Stimulated activated CD4-positive, alpha-beta T cell treated with anti-CD3 and anti-CD28 coated beads, Interleukin-15, amount 100 ng/mL, for 24 hours (primary cell): ENCODE measurements at places on chromosomes 6 and 20.

DNA sequence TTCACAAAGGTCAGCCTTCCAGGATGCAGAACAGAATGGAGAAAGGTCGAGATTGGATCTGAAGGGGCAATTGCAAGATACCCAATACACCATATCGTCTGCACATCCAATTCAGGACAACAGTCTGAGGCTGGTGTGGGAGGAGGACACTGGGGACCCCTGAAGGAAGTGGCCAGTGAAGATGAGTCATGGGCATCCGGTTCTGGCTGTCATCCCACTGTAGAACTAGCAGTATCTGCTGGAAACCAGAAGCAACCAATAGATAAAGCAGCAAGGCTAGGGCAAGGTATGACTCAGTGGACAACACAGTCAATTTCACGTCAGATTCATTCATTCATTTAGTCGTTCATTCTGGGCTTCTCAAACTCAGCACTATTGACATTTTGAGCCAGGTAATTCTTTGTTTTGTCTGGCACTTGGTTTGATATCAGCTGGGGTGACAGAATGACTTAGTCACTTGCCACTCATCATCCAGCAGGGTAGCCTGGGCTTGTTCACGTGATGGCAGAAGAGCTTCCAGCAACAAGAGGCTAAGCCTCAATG is 30.3 kb upstream of the SHLD1 start:
- DNase-seq, result no peak

- DNase-seq, result no peak
Observed at GRCh38 chr6:160972111-160972510, 19.5 kb upstream of the MAP3K4 start.

DNA sequence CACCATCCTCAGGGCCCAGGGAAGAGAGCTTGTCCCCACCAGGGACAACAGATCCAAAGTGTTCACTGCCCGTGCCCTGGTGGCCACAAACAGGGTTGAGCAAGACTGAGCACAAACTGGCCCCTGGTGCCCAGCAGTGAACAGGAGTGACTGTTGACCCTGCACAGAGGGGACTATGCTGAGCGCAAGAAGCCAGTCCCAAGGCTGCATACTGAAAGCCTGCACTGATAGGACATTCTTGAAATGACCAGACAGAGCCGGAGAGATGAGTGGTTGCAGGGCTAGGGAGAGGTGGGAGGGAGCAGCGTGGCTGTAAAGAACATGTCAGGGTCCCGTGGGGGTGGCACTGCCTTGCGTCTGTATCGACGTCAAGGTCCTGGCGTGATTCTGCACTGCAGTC is 2.9 kb upstream of the FNDC11 start:
- no peak for DNase-seq

GRCh38 chr6:14053811-14054210 is 63.8 kb upstream of the CD83 start:
- DNase-seq, result no peak

GRCh38 chr6:157629220-157629619 is 193.8 kb upstream of the SNX9 start:
- no peak for DNase-seq

DNA sequence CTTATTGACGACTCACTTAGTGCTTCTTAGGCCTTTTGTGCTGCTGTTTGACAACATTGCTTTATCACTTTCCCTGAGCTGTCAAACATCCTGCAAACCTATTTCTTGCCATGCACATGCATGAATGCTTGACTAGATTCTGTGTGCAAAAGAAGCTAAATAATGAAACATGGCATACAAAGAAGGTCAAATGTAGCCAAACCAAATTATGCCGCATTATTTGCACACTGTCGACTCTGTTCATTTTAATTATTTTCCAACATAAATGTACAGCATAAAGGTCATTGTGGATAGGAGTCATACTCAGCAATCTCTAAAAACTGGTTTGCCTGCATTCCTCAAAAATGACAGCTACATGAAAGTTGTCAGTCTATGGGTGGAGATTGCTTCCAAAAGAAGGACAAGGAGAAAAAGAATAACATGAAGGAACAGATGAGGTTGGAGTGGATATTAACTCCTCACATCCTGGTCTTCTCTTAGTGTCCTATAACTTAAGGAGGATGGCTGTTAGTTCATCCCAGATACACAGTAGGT is 123.1 kb upstream of the STXBP5 start:
- no peak for DNase-seq

DNA sequence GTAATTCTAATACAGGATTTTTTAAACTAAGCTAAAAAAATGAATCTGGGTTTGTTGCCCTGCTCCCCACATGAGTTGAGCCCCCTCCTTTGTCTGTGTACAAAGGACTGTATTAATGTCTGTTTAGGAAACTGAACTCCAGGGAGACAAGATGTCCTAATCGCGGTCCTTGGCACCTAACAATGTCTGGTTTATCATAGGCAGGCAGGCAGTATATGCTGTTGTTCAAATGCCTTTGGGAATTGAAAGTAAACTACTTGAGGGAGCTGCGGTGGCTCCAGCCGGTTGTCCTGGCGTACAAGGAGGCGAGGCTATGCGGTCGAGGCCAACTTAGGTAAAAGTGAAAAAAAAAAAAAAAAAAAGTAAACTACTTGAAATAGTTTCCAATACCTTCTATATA is 98.5 kb downstream of the TULP4 start:
- DNase-seq, result no peak

GRCh38 chr6:163588220-163588919 is 173.9 kb downstream of the QKI start:
- DNase-seq, result no peak

GRCh38 chr6:157143890-157144798 is 179.2 kb downstream of the TMEM242 start:
- no peak for DNase-seq

DNA sequence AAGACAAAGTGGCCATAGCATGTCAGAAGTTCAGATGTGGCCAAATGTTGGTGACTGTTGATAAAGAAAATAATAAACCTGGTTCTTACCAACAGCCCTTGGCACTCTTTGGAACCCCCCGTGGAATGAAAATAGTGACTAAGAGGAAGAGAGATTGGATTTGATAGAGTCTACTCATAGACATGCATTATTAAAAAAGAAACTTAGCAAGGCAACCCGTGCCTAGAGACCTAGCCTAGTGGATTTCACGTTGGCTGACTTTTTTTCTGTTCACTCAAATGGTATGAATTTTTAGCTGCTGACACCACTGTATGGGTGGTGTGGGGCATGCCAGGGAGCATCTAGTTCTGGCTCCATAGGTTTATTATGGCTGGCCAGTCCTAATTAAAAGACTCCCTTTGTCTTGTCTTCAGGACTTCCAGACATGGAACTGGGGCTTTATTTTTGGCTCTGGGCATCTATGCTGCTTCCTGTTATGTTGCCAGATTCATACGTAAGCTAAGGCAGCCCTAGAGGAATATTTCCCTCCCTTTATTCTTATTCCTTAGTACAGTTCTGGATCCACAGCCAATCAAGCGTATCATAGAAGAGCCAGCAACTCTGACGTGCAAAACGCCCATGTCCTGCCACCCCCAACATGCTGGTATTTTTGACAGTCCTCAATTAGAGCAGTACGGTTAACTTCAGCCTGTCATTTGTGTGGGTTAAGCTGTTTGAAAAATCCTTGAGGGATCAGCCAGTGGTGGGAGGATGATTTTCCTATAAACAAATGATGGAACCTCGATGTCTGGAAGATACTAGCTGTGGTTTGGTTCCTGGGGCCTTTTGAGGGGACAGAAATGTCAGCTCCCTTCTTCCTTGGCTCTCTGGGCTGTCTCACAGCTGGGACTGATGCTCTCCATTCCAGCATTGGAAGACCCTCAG is 127.5 kb downstream of the ISM1 start:
- no peak for DNase-seq

- no peak for DNase-seq
Observed at GRCh38 chr20:46400253-46400652, 6.2 kb downstream of the ELMO2 start.

- DNase-seq, result peak; percentile 51
Observed at GRCh38 chr20:38875175-38875993, 50.8 kb upstream of the FAM83D start.

DNA sequence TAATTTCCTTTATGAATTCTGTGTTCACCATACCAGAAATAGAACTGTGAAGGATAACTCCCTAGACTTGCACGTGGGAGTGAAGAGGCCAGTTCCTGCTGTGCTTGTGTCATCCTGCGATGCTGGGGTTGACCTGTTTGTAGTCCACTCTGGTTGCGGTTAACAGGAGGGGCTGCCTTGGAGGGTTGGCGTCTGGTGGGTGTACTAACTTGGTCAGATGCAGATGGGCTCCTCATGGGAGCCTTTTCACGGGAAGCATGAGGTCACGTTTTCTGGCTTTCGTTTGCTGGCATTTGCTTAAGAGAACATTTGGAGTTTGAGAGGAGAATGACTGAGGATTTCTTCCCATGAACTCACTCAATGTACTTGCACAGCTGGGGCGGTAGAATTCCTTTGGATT is 41.2 kb downstream of the IGF2R start:
- no peak for DNase-seq

DNA sequence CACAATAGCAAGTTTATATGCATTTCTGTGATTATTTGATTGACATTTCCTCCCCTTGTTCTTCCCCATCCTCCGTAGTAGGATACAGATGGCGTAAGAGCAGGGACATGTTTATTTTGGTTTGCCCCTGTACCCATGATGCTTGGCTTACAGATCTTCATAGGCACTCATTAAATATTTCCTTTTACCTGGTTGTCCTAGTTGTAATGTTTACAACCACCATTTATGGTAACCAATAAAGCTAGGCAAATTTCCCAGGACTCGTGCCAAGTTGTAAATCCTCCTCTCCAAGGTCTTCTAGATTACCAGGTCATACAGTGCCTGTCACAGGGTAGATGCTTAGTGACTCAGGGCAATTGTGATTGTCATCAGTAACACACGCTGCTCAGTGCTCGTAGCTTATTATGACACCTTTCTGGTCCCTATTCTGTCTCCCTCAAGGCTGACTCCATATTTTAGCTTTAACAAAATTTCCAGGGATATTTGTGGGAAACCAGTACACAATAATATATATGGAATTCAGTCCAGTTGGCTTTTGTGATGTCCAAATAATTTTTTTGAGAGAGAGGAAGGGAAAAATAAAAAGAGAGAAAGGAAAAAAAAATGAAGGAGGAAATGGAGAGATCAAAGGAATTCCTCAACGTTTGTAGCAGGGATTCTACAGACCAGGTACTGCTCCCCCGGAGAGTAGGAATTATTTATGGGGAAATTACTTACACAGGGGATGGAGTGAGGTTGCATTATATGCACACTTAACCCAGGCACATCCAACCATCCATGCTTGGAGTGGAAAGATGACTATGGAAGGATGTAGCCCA is 24.6 kb downstream of the CYP24A1 start:
- no peak for DNase-seq

GRCh38 chr6:149963212-149963461 is 606 bp upstream of the ULBP1 start:
- DNase-seq, result peak; percentile 70

DNA sequence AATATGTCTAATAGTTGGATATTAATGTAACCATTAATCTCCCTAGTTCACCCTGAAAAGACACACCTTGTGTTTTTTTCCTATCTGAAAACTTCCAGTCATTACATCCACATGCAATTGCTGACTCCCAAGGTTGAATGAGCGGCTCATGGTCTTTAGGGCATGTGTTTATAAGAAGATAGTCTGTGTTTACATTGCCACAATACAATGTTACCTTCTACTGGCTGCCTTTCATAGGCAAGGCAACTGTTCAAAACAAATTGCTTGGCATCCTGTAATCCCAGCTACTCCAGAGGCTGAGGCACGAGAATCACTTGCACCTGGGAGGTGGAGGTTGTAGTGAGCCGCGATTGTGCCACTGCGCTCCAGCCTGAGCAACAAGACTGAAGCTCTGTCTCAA is 86.8 kb upstream of the SHLD1 start:
- DNase-seq, result no peak

- no peak for DNase-seq
Observed at GRCh38 chr6:2938004-2938631, 33.2 kb downstream of the SERPINB6 start.

DNA sequence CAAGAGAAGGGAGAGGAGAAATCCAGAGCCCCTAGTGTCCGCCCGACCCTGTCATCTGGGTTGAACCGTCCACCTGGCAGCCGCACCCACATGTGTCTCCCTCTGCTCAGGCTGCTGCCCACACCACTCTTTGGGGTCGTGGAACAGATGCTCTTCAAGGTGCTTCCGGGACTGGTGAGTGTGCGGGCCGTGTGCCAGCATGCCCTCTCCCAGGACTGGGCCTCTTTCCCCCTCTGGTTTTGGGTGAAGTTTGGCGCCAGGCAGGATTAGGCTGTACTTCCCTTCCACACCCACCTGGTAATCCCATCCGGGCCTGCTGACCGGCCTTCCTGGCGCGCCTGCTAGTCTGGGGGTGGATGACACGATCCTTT is 7.9 kb downstream of the BPIFB3 start:
- no peak for DNase-seq

GRCh38 chr20:1434571-1435336 is 31.9 kb downstream of the NSFL1C start:
- peak; percentile 69 for DNase-seq

DNA sequence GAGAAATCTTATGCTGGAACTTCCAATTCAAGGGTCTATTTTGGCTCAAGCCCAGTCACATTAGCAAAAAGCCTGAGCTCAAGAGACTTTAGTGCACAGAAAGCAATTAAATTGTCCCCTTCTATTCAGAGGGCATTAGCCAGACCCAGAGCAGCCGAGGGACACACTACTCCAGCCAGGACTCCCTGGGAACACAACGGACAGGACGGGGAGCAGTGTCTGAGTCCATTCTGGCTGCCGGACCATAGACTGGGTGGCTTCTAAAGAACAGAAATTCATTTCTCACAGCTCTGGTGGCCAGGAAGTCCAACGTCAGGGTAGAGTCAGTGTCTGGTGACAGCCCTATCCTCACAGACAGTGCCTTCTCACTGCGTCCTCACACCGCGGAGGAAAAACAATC is 78.4 kb downstream of the PRND start:
- DNase-seq, result no peak

DNA sequence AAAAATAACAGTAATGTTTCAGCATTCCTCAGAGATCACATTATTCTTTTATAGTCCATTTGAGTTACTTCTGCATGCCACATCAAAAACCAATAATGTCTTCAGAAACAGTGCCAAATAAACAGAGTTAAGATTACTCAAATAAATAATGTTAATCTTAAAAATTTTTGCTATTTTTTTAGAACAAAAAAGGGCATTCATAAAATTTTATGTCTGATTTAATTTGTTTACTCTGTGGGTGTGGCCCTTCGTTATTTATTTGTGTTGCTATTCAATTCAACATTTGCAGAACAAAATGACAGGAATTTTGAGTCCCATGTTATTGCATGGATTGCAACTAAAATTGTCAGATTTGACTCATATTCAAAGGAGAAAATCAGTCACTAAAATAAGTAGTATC is 18.7 kb upstream of the TBC1D32 start:
- no peak for DNase-seq

DNA sequence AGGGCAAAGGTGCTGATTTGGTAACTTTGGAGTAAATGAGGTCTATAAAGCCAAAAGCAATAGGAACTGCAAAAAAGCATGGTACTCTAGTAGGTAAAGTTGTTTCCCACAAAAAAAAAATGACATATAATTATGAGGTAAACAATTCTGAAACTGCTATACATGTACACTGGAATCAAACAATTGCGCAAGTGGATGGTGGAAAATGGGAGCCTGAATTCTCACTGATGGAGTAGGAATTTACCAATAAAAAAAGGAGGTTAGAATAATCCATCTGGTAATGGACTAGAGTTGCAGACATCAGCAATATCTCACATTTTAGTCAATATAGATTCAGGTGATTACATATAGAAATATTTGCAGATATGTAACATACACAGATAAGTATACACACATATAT is 5.0 kb upstream of the KAT14 start:
- no peak for DNase-seq

GRCh38 chr6:137876547-137876946 is 9.5 kb downstream of the TNFAIP3 start:
- no peak for DNase-seq
